ENCODE measurements at places on chromosomes 7 and 10.

DNA sequence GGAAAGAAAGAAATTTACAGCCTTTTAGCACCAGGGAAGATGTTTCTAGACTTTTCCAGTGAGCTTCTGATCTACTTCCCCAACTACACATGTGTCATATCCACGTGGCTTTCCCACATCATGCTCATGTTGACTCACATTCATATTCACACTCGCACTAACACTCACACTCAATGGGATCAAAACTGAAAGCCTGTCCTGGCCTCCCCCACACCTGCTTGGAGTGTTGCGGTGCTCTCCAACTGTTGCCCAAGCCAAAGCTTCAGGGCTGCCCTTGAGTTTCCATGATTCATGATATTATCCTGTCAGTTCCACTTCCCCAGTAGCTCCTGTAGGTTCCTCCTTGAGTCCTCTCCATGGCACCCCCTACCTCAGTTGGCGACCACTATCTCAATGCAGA, 444.4 kb downstream of the GATA3 start:
- DNase-seq: no peak

DNA sequence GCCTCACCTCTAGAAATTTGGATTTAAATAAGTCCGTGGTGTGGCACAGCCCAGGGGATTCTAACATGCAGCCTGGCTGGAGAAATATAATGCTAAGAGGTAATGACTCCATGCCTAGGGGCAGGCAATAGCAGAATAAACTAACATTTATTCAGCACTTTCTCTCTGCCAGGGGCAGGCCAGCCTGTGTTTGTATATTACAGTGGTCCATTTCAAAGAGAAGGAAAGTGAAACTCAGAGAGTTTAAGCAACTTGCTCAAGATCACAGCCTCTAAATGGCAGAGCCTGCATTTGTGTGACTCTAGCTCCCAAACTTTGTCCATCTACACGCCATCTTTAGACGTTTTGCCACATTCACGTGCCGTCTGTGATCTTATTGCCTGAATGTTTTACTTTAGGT, 6.7 kb upstream of the LRRC18 start:
- no peak for DNase-seq

DNA sequence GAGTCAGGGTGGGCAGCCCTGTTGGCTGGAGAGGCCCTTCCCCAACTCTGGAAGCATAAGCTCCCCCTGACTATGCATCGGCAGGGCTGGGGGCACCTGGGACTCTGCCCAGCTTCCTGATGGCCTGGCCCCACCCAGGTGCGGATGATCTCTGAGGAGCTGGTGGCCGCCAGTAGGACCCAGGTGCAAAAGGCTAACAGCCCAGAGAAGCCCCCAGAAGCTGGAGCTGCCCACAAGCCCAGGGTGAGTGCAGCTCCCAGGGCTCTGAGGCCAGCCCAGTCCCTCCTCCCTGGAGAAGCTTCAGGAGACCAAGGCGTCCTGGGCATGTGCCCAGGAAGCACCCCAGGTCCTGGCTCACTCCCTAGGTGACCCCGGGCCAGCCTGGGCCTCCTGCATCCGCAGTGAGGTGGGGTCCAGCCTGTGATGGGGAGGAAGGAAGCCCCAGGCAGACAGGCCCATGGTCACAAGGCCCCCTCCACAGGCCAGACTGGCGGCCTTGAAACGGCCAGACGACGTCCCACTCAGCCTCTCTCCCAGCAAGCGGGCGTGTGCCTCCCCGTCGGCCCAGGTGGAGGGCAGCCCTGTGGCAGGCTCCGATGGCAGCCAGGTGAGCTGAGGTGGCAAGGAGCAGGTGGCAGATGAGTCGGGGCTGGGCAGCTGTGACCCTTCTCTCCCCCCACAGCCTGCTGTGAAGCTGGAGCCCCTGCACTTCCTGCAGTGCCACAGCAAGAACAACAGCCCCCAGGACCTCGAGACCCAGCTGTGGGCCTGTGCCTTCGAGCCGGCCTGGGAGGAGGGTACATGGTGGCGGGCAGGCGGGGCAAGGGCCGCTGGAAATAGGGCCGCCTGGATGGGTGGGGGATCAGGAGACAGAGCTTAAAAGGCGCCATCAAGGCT, 3.0 kb downstream of the LRWD1 start:
- no peak for DNase-seq

GRCh38 chr7:135616136-135616535, 46.2 kb upstream of the STMP1 start:
- no peak for DNase-seq

- no peak for DNase-seq
Measured at GRCh38 chr7:134804351-134804750, 24.9 kb downstream of the CALD1 start.

GRCh38 chr7:30479202-30480120, 877 bp upstream of the NOD1 start:
- peak; percentile 53 for DNase-seq

- DNase-seq: no peak
Measured at GRCh38 chr7:145123502-145123901, 287.6 kb upstream of the TPK1 start.

GRCh38 chr7:154744256-154744860, 258.6 kb downstream of the PAXIP1 start:
- no peak for DNase-seq

DNA sequence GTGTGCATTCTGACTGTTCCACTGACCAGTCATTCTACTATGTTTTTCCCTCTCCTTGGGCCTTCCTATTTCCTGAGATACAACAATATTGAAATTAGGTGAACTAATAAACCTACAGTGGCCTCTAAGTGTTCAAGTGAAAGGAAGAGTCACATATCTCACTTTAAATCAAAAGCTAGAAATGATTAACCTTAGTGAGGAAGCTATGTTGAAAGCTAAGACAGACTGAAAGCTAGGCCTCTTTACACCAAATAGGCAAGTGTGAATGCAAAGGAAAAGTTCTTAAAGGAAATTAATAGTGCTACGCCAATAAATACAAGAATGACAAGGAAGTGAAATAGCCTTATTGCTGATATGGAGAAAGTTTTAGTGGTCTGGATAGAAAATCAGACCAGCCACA, 5.7 kb upstream of the DYNC1I1 start:
- DNase-seq: no peak

- DNase-seq: no peak
Measured at GRCh38 chr10:118704711-118705110, 50.1 kb downstream of the CACUL1 start.

GRCh38 chr7:70178787-70179186, 580.5 kb downstream of the AUTS2 start:
- DNase-seq: no peak

GRCh38 chr10:68112837-68113236, 3.5 kb downstream of the MYPN start:
- no peak for DNase-seq

DNA sequence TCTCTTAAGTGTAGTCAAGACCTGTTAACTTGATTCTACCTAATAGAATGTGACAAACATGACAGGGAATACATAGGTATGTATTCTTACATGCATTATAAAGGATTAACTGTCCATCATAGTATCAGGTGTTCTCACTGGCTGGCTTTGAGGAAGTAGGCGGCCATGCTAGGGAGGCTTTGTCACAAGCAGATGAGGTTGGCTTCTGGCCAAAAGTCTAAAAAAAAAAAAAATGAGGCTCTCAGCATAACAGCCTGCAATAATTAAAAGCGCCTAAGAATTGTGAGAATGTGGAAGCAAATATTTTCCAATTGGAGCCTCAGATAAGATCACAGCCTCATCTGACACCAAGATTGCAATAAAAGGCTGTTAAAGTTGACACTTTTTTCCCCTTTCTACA, 1256.8 kb upstream of the SORCS1 start:
- DNase-seq: no peak

GRCh38 chr7:12133865-12134264, 77.2 kb upstream of the TMEM106B start:
- no peak for DNase-seq

DNA sequence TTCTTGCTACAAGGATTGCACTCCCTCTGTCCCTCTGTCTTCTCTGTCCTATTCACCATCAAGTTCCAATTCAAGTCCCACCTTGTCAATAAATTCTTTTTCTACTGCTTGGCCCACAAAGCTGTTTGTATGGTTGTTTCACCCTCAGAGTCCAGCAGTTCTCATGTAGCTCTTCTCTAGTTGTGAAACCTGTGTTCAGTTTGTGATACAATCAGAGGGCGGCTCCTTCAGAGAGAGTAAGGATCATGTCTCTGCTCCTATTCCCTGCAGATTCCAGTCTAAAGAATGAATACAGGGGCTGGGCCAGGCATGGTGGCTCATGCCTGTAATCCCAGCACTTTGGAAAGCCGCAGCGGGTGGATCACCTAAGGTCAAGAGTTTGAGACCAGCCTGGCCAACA, 126.6 kb upstream of the BET1 start:
- DNase-seq: no peak

DNA sequence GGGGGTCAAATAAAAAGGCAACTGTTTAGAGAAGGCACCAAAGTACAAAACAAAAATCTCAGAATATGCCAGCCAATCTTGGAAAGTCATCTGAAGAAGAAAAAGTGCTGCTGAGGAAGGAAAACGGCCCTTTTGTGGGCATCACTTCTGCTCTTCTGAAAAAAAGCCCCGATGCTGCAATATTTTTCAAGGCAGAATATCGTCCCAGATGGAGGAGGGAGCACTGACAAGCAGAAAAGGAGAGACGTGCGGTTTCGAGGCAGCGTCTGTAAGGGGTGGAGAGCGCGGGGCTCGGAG, 959 bp upstream of the ATRNL1 start:
- DNase-seq: no peak

DNA sequence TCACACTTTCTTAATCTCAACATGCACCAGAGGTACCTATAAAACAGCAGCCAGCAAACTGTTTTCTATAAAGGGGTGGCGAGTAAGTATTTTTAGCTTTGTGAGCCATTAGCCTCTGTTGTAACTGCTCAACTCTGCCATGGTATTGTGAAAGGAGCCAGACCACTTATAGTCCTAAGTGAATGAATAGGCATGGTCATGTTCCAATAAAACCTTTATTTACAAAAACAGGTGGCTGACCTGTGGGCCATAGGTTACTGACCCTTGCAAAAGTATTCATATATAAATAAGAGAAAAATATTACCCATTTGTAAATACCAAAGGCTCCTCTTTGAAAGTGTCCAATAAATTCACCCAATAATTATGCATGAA, 50.3 kb downstream of the ICA1 start:
- no peak for DNase-seq

DNA sequence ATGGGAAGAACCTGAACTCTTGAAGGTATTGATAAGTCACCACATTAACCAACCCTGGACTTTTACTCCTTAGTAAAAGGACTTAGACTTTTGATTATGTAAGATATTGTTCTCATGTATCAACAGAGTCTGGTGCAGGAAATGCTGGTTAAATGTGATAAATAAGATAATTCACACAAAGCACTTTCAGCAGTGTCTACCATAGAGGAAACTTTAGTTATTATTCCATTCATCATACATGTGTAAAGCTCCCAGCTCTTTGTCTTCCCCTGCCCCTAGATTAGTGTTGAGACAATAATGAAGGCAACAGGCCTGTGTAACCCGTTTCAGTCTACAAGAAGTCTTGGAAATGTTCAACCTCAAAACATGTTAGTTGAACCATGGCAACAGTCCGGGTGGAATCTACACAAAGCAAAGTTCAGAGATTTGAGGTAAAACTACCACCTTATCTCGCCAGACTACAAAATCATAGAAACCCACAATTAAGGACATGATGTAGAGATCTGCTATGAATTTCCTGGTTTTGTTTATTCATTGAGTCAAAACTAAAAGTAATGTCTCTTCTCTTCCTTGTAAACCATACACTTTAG, 109.9 kb upstream of the ADO start:
- no peak for DNase-seq

DNA sequence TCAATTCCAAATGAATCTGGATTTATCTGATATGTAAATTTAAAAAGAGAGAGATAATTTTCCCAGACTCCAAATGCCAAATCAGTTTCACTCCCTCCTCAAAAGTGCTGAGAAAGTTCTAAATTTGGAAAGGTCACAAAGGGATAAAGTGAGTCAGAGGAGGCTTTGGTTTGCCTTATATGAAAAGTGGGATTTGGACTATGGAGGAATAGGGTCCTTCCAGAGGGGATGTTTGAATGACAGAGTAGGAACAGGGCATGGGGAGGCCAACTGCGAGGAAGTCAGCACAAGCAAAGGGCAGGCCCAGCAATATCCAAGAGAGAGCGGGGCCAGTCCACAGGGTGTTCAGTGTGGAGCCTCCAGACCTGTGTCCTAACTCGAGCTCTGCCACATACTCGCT, 9.8 kb upstream of the FAS start:
- DNase-seq: no peak

- no peak for DNase-seq
Measured at GRCh38 chr7:148270576-148270975, 320.0 kb upstream of the C7orf33 start.

DNA sequence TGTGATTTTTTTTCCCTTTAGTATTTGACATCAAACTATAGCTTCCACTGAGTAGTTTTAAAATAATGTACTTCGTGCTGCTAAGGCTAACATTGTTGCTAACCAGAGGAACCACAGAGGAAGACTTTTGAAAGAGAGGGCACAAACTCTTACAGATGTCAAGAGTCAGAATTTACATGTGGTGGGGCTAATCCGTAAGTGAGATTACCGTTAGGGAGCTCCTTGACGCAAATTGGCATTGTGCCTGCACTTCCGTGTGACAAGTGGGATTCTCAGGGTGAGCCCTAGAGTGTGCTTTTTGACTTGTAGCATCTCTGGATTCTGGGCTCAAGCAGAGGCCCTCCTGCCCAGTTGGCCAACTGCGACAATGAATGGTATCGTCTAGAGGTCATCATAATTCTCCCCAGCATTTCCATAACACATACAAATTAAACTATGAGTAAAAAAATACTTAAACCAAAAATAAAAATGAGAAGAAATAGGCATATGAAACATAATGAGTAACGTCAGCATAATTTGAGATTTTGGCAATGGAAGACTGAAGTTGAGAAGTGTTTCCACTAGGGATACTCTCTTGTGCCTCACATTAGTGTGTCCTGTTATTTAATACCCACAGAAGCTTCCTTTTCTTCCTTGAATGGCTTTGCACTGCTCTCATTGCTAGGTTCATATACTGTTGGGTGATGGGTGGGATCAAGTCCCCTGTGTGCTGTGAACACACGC, 164.0 kb downstream of the SDK1 start:
- DNase-seq: no peak

- no peak for DNase-seq
Measured at GRCh38 chr10:31399631-31400030, 80.6 kb downstream of the ZEB1 start.
